ENCODE measurements at places on chromosomes 12 and 14.

- no peak for DNase-seq
Measured at GRCh38 chr12:52218001-52218400, 15.0 kb upstream of the KRT7 start.

GRCh38 chr12:78181544-78182162, 351.0 kb downstream of the NAV3 start:
- DNase-seq, result peak; percentile 6

DNA sequence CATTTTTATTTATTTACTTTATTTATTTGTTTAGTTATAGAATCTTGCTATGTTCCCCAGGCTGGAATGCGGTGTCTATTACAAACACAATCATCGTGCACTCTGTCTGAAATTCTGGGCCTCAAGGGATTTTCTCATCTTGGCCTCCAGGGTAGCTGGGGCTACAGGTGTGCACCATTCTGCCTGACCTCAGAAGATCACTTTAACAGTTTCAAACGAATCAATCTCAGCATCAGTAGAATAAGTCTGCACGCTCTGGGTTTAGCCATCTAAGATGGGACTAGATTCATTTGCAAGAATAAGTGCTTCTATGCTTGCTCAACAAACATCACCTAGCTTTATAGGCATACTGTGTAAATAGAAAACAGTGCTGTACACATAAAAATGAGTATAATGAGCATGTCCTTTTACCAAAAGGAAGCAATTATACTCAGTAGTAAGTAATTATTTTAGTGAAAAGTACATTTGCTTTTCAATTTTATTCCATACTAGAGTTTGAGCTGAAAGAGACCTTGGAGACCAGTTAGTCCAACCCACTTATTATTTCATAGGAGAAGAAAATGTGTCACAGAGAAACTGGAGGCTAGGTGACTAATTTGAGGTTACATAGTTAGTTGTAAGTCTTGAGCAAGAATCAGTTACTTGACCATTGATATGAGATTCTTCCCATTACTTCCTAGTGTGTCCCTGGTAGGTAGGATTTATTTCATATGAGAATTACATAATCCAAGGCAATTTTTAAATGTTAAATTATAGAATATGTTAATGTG, 456.5 kb upstream of the LMO3 start:
- peak; percentile 36 for DNase-seq

- DNase-seq, result no peak
Measured at GRCh38 chr12:33000016-33000415, 103.4 kb upstream of the PKP2 start.

- no peak for DNase-seq
Measured at GRCh38 chr14:99564256-99564925, 39.6 kb downstream of the CCDC85C start.

GRCh38 chr12:132286912-132287311, 42.5 kb downstream of the GALNT9 start:
- peak; percentile 47 for DNase-seq
